ENCODE measurements at places on chromosomes 12 and 14. TPM values are rescaled to one million over a fixed set of nuclear protein-coding genes. Genes with fewer than 3 reads are reported as not detected.

Gene EDDM3A
- total RNA-seq, result not detected

Gene ACVRL1
- total RNA-seq, result 0.87 TPM

Gene LMO3
- total RNA-seq, result not detected

Gene PTPN6
- total RNA-seq, result 0.05 TPM

Gene RSRC2
- 46.2 TPM for total RNA-seq

Gene MYF5
- total RNA-seq, result not detected

Gene NID2
- 1.6 TPM for total RNA-seq

Gene LGR5
- 0.10 TPM for total RNA-seq

Gene KRT78
- total RNA-seq, result 0.13 TPM

Gene TSHR
- not detected for total RNA-seq

Gene PLEKHD1
- total RNA-seq, result not detected

Gene RBMS2
- 33.3 TPM for total RNA-seq

Gene KRT81
- 235 TPM for total RNA-seq

Gene MUCL1
- total RNA-seq, result not detected

Gene KRT80
- 6.7 TPM for total RNA-seq

Gene BEGAIN
- 0.35 TPM for total RNA-seq

Gene GARIN6
- total RNA-seq, result not detected

Gene TAS2R42
- total RNA-seq, result not detected

Gene TSPAN9
- 18.5 TPM for total RNA-seq

Gene CCDC196
- total RNA-seq, result not detected

Gene CMKLR1
- 0.21 TPM for total RNA-seq

Gene IGF1
- not detected for total RNA-seq

Gene PCNX4
- 67.3 TPM for total RNA-seq

Gene CLEC4C
- total RNA-seq, result not detected

Gene CCDC177
- not detected for total RNA-seq

Gene CFAP54
- 5.3 TPM for total RNA-seq
